8988T (cell line): ENCODE measurements at places on chromosomes 2 and 18.

GRCh38 chr2:111161971-111162370 is 41.3 kb downstream of the BCL2L11 start:
- no peak for DNase-seq

DNA sequence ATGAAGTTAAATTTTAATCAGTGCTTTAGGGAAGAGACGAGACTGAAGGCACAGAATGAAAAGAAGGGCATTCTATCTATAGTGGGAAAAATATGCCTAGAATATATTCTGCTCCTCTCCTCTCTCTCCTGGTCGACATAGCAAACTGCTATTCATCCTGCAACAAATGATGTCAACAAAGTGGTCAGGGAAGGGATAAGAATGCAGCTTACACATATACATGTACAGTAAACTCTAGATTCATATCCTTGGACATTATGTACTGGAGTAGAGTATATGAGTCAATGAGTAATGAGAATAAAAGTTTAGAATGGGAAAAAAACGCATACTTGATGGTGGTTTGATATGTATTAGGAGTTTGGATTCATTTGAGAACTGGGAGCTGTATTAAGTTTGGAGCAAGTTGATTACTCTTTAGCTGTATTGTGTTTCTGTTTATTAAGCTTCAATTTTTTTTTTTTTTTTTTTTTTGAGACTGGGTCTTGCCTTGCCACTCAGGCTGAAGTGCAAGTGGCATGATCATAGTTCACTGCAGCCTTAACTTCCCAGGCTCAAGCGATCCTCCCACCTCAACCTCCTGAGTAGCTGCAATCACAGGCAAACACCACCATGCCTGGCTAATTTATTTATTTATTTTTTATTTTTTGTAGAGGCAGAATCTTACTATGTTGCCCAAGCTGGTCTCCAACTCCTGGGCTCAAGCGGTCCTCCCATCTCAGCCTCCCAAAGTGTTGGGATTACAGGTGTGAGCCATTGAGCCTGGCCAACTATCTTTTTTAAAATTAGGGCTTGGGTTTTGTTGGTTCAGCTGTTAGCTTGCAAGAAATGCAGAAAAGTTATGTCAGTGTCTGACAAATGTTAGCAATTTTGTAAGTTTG is 53.8 kb downstream of the STAT1 start:
- no peak for DNase-seq

GRCh38 chr2:80638783-80639182 is 334.2 kb upstream of the LRRTM1 start:
- DNase-seq: no peak

GRCh38 chr2:7068457-7068856 is 151.2 kb downstream of the RNF144A start:
- DNase-seq: no peak

DNA sequence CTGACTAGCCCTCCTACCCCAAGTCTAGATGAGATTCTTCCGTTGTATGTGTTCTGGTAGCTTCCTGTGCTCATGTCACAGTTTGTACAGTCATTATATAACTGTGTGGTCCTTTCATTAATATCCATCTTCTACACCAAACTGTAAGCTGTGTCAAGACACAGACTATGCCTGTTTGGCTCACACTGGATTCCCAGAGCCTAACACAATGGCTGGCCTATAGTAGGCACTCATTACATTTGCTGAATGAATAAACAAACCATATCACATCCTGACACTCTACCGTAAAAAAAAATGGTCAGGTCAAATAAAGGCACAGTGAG is 72.6 kb downstream of the ANKRD44 start:
- DNase-seq: no peak

GRCh38 chr2:113692698-113693428 is 63.6 kb downstream of the SLC35F5 start:
- DNase-seq: no peak

GRCh38 chr18:24846138-24846537 is 385.7 kb downstream of the HRH4 start:
- DNase-seq: no peak

GRCh38 chr18:56202678-56203077 is 435.7 kb downstream of the TXNL1 start:
- no peak for DNase-seq
